H1 (cell line): ENCODE measurements at places on chromosomes 16 and 17.

GRCh38 chr17:48143629-48144028 lies 36.1 kb downstream of the SNX11 start:
- no peak for DNase-seq

DNA sequence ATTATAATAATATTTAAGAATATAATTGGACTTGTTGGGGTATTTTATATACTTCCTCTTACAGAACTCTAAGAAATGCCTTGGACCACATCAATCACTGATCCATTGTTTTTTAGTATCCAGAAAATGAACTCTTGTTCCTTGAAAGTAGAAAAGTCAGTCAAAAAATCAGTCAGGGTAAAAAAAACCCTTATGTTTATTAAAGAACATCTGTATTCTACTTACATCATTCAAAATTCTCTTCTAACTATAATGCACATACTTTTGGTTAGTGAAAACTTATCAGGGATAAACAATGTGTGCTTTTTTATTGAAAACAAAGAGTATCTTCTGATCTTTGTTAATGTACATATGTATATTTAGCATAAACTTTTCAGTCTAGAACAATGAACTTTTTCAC lies 23.5 kb upstream of the CDR2 start:
- no peak for DNase-seq

GRCh38 chr16:30541502-30542329 lies 7.1 kb upstream of the ZNF747 start:
- DNase-seq: no peak

GRCh38 chr17:16215002-16215272 lies 397 bp downstream of the NCOR1 start:
- DNase-seq: no peak
